Activated CD8-positive, alpha-beta memory T cell treated with anti-CD3 and anti-CD28 coated beads for 48 hours (primary cell): ENCODE measurements at places on chromosomes 12 and 14.

GRCh38 chr14:69054030-69054429 lies 74.9 kb upstream of the ACTN1 start:
- DNase-seq, result no peak

DNA sequence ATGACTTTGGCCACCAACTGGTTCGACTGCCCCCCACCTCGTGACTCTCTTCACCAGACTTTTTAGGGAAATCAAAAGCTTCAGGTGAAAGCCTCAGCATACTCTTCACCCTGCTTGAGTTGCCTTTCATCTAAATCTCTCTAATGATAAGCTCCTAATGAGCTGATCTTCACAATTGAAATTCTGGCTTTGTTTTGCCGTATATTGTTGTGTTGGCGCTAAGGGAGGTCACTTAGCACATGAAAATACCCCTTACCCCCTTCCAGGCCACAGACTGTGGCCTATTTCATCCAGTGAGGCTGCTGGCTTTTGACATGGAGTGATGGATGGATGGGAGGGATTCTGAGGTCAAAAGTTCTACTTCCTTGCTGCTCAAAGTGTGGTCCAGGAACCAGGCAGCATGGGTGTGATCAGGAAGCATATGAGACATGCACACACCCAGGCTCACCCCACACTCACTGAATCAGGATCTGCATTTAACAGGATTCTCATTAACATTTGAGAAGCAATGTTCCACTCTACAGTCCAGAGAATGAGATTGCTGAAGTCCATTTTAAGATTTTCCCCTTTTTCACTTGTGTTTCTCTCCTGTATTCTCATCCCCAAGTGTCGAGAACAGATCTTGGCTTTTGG lies 131.4 kb downstream of the DACT1 start:
- DNase-seq, result no peak

DNA sequence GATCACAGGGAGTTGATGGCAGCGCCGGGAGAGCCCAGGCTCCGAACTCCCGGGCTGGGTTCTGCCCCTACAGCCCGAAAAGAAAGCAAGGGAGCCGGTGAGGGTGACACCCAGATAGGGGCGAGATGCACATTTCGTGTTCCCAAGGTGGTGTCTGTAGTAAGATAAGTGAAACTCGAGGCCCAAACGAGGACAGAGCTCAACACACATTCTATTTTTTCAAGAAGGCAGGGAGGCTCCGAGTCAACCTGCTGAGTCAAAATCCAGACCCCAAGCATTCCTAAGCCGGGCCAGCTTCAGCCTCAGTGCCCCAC lies 24.2 kb upstream of the YY1 start:
- DNase-seq, result no peak

DNA sequence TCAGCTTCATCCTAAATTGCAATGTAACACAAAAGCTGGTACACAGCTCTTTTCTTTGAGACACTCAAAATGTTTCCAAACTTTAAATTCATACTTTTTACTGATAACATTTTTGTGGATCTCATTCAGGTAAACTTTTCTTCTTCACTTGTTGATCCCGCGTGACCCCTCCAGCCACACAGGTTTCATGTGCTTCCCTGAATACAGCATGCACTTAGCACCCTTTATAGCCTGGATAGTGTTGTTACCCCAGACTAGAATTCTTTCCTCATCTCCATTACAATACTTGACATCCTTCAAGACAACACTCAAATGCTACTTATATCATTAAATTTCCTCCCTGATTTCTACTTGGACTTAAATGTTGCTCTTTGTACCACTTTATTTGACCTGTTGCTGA lies 373.4 kb downstream of the RAD51B start:
- DNase-seq, result no peak

DNA sequence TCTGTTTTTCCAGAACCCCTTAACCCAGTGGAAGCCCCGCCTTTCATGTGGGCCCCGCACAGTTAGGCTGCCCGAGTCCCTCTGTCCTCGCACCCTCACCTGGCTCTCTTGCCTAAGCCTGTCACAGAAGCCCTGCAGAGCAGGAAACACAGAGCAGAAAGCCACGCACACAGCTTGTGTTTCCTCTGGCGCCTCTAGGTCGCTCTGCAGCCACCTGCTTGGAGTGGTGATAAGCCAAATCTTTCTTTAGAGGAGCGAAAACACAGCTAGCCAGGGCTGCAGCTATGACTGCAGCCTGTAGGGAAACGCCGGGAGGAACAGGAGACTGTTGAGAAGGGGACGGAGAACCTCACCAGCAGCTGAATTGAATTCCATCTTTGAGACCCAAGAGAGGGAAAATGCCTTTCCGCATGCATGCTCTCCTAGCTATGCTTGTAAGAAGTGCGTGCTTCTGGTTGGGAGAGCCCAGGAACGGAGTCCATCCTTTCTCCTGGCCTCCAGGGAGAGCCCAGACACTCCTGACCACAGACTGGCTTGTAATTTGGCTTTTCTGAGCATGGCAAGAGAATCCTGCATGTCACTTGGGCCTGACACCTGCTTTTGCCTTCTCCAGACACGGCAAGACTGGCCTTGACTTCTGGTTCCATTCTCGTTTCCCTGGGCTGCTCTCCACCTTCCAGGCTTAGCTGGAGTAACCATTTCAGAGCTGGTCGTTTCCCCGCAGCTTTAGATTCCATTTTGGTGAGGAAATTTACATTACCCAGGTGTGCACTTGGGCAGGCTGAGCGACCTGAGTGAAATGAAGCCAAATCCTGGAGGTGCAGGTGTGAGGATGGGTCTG lies 301.6 kb downstream of the CACNA1C start:
- no peak for DNase-seq

GRCh38 chr14:50615552-50615951 lies 52.6 kb downstream of the SAV1 start:
- no peak for DNase-seq

DNA sequence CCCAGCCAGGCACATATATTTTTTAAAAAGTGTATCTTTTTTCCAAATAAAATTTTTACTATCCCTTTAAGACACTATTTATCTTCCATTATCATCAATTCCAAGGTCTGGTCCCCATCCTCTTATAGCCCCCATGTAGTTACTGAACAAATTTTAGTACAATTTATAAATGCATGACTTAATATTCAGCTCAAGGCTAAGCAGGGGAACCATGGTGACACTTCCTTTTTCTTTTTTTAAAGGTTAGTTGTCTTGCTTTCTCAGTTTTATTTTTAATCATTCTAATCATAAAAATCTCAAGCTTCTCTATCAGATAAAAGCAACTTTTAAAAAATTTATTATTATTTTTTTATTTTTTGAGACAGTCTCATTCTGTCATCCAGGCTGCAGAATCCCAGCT lies 92.3 kb downstream of the TRAFD1 start:
- no peak for DNase-seq

DNA sequence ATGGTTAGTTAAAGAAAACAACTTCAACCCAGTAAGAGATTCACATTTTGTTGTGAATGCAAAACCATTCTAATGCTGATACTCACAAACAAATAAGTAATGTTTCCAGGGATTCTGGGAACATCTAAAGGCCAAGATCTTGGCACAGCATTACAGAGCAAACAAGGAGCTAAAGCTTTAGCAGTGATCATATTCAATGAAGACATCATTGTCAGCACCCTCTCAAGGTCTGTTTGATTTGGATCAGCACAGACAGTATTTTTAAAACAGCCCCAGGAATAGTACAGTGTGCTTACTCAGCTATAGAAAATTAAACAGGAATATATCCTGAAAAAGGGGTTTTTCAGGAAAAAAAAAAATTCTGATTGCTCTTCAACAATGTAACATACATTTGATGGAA lies 71.4 kb downstream of the TMEM260 start:
- no peak for DNase-seq

- no peak for DNase-seq
Measured at GRCh38 chr12:112557951-112558630, 139.3 kb downstream of the PTPN11 start.

DNA sequence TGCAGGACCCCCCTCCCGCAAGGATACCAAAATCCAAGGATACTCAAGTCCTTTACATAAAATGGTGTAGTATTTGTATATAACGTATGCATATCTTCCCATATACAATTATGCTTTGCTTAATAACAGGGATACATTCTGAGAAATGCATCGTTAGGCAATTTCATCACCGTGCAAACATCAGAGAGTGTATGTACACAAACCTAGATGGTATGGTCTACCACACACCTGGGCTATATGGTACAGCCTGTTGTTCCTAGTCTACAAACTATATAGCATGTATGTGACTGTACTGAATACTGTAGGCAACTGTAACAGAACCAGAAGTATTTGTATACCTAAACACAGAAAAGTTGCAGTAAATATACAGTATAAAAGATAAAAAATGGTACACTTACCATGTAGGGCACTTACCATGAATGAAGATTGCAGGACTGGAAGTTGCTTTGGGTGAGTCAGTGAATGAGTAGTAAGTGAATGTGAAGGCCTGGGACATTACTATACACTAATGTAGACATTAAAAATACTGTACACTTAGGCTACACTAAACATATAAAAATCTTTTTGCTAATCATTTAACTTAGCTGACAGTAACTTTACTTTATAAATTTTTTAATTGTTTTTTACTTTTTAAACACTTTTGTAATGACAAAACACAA lies 141.1 kb downstream of the SLC41A2 start:
- DNase-seq, result no peak

GRCh38 chr12:17528394-17528793 lies 561.6 kb downstream of the RERGL start:
- no peak for DNase-seq

DNA sequence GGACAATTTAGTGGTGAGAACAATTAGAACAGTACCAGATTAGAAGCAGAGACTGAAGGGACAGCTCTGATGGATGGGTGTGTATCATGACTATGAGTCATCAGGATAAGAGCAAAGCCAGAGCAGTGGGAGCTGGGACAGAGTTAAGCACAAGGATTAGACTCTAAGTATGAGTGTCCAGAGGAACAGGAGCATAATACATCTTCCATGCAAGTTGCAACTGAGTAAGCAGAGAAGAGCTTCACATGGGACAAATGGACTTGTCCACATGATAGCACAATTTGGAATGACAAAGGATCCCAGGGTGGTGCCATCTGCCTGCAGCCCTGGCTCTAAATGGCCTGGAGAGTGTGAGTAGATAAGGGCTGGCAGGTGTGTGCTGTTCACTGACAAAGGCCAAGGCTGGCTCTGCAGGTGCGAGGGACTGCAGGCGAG lies 226.4 kb upstream of the CAND1 start:
- no peak for DNase-seq

DNA sequence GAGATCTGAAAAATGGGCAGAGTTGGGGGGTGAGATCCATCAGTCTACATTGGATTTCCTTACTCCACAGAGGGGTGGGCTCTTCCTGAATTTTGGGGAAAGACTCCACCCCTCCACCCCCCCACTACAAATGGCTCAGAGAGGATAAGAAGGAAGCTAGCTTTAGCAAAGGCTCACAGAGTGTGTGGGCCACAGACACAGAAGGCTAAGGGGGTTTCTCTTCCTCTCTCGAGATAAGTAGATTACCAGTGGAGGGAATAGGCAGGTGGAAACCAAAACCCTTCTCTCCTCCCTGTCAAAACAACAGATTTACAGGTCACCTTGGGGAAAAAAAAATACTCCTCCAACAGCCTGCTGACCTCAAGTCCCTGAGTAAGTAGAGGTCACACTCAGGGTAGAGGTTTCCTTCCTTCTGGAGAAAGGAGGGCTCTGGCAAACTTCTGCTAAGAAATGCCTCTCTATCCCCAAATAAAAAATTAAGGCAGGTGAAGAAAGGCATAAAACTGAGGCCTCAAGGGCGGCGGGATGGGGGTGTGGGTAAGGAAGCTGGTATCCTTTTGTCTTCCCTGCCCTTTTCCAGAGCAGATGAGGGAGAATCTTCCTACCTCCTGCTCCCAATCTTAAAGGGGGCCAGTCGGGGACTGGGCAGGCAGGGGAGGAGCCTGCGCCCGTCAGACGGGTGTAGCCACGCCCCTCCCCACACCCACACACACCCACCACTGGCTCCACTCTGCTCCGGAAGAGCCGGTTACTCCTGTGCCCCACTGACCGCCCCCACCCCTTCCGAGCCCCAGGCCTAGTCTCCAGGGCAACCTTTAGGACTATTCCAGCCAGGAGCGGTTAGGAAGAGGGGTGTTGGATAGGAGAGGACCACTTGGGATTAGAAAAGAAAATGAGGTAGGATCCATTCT lies 1.9 kb upstream of the BAZ2A start:
- DNase-seq, result peak; percentile 37

- no peak for DNase-seq
Measured at GRCh38 chr12:100567945-100568344, 5.5 kb upstream of the GAS2L3 start.

DNA sequence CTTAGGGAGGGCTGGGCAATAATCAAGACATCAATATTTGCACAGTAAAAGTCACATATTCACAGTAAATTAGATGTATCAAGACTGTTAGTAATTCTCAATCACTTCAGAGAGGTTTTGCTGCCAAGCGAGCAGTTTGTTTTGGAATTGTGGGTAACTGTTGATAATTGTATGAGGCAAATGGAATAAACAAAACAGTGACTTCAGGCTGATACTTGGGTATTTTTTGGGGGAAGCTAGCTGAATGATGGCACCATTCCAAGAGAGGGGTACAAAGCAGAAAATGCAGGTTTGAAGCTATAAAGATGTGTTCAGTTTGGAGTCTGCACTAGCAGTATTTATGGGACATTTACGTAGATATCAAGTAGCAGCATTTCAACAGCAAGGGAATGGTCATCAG lies 232.8 kb upstream of the ATP2B1 start:
- DNase-seq, result no peak

GRCh38 chr12:78612190-78612589 lies 252.4 kb upstream of the SYT1 start:
- no peak for DNase-seq

DNA sequence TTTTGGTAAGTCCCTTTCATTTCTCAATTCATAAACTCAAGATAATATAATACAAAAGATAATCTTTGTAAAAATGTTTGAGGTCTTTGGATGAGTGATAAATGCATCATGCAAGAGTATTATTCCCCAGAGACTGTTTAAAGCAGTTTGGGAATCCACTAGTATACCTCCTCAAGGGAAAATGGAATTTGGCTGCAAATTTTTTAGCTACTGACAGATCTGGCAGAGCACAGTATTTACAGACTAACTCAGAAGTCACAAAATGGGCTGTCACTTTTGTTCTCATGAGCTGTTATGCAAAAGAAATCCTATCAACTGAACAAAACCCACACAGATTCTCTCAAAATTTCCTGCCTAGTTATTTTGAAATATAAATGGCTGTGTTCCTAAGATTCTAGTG lies 9.9 kb downstream of the SPIC start:
- no peak for DNase-seq

GRCh38 chr14:21097636-21098075 lies 799 bp downstream of the ZNF219 start:
- no peak for DNase-seq

- no peak for DNase-seq
Measured at GRCh38 chr12:80469681-80470080, 25.6 kb downstream of the PTPRQ start.

GRCh38 chr12:1252758-1253157 lies 261.7 kb downstream of the ERC1 start:
- no peak for DNase-seq

DNA sequence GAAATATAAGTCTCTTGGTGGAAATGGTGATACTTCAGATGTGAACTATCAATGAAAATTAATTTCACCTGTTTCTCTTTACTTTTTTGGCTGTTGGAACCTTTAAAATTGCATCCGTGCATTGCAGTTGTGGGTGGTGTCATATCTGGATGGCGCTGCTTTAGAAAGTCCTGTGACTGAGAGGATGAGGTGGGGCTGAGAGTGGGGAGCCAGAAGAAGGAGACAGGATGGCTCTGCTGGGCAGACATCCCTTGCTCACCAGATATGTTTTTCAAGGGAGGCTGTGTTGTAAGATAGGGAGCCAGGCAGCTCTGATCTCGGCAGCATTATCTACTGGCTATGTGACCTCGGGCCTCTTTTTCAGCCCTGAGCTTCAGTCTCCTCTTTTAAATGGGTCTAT lies 12.7 kb downstream of the ASB2 start:
- DNase-seq, result no peak
